ENCODE measurements at places on chromosomes 4 and X.

- no peak for DNase-seq
- H3K36me3 ChIP-seq = no peaks in the 10 kb centered on the region
- H3K4me1 ChIP-seq = peaks cover 10% of the 10 kb centered on the region
- H3K4me3 ChIP-seq = no peak overlapping the region
- no peaks in the 10 kb centered on the region for H3K27me3 ChIP-seq
These were observed 34.7 kb upstream of the CYP2U1 start for GRCh38 chr4:107896646-107897045.

DNA sequence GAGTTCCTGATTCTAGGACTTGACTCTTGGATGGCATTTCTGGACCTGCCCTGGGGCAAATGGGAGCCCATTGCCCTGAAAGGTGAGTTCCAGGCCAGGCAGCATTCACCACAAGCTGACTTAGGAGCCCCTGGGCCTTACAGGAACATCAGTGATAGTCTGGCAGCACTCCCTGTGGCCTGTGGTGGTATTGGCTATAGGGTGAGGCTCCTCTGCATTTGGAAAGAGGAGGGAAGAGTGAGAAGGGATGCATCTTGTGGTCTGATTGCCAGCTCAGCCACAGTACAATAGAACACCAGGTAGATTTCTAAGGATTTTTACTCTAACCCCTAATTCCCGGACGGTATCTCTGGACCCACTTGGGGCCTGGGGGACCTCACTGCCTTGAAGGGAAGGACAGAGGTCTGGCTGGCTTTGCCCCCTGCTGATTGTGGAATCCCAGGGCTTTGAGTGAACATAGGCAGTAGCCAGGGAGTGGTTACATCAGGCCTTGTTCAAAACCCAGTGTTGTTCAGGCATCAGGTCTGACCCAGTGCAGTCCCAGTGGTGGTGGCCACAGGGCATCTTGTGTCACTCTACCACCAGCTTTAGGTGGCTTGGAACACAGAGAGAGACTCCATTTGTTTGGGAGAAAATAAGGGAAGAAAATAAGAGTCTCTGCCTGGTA, 32.9 kb downstream of the MAGED4 start:
- no peaks in the 10 kb centered on the region for H3K4me1 ChIP-seq
- no peak overlapping the region for H3K27ac ChIP-seq
- H3K36me3 ChIP-seq = no peaks in the 10 kb centered on the region
- DNase-seq = no peak
- H3K27me3 ChIP-seq = no peaks in the 10 kb centered on the region
- H3K4me3 ChIP-seq = no peak overlapping the region

- no peak overlapping the region for H3K27ac ChIP-seq
- no peak for DNase-seq
- H3K4me1 ChIP-seq = no peaks in the 10 kb centered on the region
- H3K4me3 ChIP-seq = no peak overlapping the region
- no peaks in the 10 kb centered on the region for H3K36me3 ChIP-seq
These were observed 147.9 kb upstream of the CTSO start for GRCh38 chr4:156101571-156101970.

- no peak overlapping the region for H3K27ac ChIP-seq
- no peaks in the 10 kb centered on the region for H3K4me1 ChIP-seq
- DNase-seq = no peak
- no peak overlapping the region for H3K4me3 ChIP-seq
- H3K27me3 ChIP-seq = no peaks in the 10 kb centered on the region
These were observed 161.8 kb downstream of the FNIP2 start for GRCh38 chr4:158930639-158930972.

DNA sequence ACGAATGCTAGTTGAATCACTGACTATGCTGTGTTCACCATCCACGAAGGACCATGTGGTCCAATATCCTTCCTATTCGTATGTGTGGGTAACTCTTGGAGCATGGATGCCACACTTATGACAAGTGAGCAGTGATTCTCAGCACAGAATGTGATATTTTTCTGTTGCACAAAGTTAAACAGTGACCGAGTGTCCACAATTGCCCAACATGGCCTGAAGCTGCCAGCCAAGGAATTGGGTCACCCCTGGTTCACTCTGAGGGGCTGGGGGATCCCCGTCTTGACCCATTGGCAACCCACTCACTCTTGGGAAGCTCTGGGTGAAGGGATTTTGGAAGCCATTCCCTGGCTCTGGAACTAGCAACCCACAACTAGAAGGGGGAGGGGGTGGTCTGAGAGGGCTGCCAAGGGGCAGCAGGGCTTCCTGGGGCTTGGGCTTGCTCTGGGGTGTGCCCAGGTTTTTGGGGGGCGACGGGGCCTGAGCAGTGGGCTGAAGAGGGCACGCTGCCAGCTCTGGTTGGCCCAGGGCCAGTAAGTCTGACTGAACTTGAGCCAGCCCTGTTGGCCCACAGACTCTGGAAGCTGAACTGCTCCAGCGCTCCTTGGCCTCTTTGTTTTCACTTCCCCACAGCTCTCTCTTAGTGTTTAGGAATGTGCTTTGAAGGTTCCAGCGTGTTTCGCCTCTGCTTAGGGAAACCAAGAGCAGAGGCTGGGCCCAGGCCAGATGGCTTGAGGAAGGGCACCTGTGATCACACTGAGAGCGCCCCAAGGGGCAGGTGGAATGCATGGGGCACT, 43.1 kb upstream of the BCOR start:
- no peaks in the 10 kb centered on the region for H3K27me3 ChIP-seq
- no peak overlapping the region for H3K4me3 ChIP-seq
- peak overlapping the region; percentile 80 for H3K27ac ChIP-seq
- H3K36me3 ChIP-seq = no peaks in the 10 kb centered on the region

All from uterus (tissue), 4 donors.